ENCODE measurements at places on chromosomes 16 and 17.

DNA sequence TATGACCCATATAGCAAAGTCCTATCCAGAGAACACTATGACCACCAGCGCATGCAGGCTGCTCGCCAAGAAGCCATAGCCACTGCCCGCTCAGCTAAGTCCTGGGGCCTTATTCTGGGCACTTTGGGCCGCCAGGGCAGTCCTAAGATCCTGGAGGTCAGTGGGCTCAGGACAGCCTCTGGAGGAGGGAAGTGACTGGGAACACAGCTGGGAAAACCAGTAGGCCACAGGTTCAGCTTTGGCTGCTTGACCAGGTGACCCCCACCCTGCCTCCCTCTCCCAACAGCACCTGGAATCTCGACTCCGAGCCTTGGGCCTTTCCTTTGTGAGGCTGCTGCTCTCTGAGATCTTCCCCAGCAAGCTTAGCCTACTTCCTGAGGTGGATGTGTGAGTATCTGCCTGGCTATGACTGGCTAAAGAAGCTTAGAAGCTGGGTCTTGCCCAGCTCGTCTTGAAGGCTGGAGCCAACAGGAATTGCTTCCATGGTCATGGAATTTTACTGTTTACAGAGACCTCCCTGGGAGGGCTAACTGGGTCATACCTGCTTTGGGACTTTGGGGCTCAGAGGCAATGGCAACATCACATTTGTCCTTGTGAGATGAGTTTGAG is 1.5 kb upstream of the OVCA2 start:
- no peak for DNase-seq

DNA sequence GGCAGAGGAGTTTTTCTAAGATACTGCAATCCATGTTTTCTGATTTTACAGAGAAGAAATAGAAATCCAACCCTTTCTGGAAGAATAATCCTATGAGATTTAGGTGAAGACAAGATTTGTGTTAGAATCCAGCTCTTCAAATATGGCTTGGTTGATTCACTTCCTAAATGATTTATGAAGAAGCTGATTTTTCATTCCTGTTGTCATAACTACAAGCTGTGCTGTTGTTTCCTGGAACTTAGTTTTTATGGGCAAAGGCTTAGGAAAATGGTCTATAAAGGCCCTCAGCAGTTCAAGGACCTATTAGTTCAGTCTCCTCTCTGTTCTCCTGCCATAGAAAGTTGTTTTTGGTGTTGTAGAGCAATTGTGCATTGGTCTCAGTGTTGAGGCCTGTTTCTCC is 174.2 kb upstream of the FAM20A start:
- no peak for DNase-seq

DNA sequence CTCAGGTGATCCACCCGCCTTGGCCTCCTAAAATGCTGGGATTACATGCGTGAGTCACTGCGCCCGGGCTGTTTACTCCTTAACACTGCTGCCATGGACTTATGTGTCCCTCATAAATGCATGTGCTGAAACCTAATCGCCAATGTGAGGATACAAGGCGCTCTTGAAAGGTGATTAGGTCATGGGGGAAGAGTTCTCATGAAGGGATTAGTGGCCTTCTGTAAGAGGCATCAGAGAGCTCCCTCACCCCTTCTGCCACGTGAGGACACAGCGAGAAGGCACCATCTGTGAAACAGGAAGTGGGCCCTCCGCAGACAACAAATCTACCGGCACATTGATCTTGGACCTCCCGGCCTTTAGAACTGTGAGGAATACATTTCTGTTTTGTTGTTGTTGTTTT is 19.1 kb downstream of the ITPRIPL2 start:
- DNase-seq, result no peak

GRCh38 chr17:29628644-29629043 is 5.9 kb upstream of the CORO6 start:
- DNase-seq, result no peak

DNA sequence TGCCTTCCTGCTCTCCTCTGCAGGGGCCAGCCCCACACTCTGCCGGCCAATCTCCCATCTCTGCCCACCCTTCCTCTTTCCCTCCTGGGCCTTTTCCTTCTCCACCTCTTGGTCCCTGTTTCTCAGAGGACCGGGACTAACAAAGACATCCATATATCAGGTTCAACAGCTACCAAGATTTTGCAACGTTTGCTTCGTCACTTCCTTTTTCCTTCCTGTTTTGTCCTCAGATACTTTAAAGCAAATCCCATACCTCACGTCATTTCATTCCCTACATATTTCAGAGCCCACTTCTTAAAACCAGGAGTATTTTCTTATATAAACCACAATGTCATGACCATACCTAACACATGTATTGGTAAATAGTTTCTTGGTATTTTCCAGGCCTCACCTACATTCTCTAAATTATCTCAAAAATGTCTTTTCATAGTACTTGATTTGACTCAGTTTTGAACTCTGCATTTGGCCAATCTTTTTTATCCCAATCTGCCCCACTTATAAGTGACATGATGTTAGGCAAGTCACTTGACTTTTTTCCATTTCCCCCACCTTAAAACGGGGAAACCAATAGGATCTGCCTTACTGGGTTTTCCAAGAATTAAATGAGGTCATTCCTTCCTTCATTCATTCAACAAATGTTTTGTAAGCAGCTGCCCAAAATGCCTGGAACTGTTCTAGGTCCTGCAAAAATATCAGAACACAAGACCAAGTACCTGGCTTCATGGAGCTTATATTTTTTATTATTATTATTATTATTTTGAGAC is 7.2 kb upstream of the USP10 start:
- no peak for DNase-seq
